ENCODE measurements at places on chromosomes 7 and 10. TPM values are rescaled to one million over a fixed set of nuclear protein-coding genes. Genes with fewer than 3 reads are reported as not detected.

The TCAF2 gene
- 12.1 TPM for polyA plus RNA-seq

- DNase-seq, result no peak
Observed at GRCh38 chr10:130547368-130547767, 411.2 kb downstream of the GLRX3 start.

The INSYN2A gene
- 0.66 TPM for polyA plus RNA-seq

The TUBB8 gene
- not detected for polyA plus RNA-seq

GRCh38 chr10:96910488-96911395 lies 78.6 kb downstream of the LCOR start:
- peak; percentile 33 for DNase-seq

DNA sequence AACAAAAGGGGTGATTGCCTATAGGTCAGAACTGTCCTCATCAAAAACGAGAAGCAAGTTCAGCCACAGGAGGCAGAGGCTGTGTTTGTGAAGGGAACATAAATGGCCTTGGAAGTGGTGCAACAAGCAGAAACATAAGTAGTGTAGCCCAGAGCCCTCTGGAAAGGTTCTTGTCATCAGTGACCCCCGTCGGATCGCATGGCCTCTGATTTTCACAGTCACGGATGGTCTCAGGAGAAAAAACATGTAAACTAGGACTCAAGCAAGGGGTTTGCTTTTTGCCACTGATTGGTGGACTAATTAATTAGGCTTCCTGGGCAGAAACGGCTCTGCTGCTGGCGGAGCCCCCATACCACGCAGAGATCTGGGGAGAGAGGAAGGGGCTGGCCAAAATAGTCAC lies 496.5 kb upstream of the MKI67 start:
- no peak for DNase-seq

GRCh38 chr10:120689777-120690529 lies 161.2 kb upstream of the WDR11 start:
- DNase-seq, result no peak

DNA sequence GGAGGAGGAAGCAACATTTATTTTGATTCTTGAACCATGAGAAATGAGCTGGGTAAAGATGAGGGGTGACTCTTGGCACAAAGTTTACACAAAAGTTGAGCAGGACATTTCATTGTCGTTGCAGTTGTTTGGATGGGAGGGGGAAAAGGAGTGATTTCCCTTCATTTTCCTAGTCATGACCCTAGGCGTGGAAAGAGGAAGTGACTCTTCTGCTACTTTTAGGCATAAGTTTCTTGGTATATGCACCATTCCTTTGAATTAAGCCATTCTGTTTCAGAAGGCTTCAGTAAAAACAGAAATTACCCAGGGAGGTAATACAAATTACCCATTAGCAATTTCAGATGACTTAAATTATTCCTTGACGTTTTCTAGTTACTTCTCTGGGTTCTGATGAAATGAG lies 113.9 kb upstream of the FAM171A1 start:
- DNase-seq, result no peak

GRCh38 chr7:69849268-69849667 lies 251.0 kb downstream of the AUTS2 start:
- no peak for DNase-seq

The TDRD1 gene
- polyA plus RNA-seq, result 0.12 TPM

The ELOVL3 gene
- polyA plus RNA-seq, result 0.59 TPM

- no peak for DNase-seq
Observed at GRCh38 chr10:24652381-24652957, 71.2 kb downstream of the ARHGAP21 start.

The NEURL1 gene
- polyA plus RNA-seq, result 23.1 TPM

GRCh38 chr10:89574368-89574767 lies 39.0 kb upstream of the SLC16A12 start:
- DNase-seq, result no peak

DNA sequence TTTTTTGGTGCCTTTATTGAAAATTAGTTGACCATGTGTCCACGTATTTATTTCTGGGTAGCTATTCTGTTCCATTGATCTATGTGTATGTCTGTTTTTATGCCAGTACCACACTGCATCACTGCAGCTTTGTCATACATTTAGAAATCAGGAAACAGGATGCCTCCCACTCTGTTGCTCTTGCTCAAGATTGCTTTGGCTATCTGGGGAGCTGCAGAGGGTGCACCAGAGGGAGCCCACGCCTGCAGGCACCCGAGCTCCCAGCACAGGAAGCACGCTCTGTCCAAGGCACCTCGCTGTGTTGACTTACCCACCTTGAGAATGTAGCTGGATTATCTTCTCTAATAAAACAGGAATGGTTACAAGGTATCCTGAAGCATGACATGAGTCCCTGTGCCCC lies 301.7 kb downstream of the TCERG1L start:
- no peak for DNase-seq

GRCh38 chr7:101848208-101848951 lies 31.0 kb downstream of the CUX1 start:
- DNase-seq, result no peak

- no peak for DNase-seq
Observed at GRCh38 chr7:780081-780480, 52.2 kb upstream of the SUN1 start.

DNA sequence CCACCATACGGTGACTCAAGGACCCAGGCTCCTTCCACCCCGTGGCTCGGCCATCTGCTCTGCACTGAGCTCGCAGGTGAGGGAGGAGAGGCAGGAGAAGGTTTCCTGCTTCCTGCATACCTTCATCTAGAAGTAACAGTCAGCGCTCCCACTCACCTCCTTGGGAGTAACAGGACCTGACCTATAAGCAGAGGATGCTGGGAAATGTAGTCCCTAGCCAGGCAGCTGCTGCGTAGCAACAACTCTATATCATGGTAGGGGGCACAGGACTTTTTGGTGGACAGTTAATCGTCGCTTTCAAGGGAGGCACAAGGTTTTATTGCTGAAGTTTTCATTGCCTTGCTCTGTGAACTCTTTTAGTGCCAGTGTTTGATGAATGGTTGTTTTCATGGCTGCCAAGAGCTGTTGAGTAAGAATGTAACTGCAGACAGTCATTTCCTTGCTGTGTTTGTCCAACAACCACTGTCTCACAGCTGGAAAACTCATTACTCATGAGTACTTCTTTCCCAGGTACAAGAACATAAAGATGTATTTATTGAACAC lies 10.2 kb upstream of the ZFYVE27 start:
- DNase-seq, result peak; percentile 62

GRCh38 chr7:111756687-111757178 lies 194.4 kb upstream of the IMMP2L start:
- peak; percentile 35 for DNase-seq

DNA sequence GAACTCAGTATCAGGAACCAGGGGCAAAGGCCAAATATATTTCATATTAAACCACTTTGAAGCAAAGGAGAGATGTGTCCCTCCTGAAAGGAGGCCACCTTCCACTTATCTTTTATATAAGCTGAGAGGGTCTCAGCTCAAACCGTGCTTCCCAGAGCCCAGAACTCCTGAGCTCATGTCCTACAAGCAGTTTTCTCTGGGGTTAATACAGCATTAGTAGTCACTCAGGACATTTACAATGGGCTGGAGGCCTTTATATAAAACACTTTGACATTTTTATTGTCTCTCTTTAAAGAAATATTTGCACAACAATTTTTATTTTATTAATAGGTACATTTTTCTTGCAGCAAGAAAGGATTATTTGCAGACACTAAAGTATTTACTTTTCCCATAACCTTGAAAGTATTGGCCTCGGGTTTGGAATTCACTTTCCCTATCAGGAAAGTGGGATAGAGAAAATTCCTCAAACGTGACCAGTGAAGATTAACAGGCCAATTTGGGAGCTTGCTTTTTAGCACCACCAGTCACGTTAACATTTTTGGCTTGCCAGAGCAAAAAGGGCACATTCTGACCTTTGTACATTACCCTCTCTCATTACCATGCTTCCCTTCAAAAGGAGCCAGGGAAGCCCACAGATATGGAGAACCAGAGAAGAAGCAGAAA lies 464.9 kb upstream of the NRP1 start:
- DNase-seq, result no peak

- no peak for DNase-seq
Observed at GRCh38 chr10:9875353-9875752, 1142.3 kb upstream of the CELF2 start.

DNA sequence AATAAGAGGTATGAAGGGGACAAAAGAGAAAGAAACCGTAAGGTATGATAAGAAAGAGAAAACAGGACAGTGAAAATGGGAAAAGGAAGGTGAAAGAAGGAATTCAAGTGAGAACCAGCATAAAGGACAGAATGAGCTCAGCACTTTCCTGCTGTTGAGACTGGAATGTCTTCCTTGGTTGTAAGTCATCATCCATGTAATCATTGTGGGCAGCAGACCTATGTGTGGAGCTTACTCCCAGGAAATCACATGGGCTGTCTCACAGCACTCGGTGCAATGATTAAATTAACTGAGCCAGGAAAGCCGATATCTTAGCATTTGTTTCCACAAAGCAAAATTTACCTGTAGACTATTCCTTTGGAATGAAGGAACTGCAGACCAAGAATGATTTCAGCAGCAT lies 118.1 kb downstream of the PRKCQ start:
- no peak for DNase-seq

- no peak for DNase-seq
Observed at GRCh38 chr10:1524540-1524939, 212.8 kb downstream of the ADARB2 start.

The LRRN3 gene
- polyA plus RNA-seq, result 13.5 TPM

- no peak for DNase-seq
Observed at GRCh38 chr7:92969061-92969460, 132.7 kb upstream of the CDK6 start.

DNA sequence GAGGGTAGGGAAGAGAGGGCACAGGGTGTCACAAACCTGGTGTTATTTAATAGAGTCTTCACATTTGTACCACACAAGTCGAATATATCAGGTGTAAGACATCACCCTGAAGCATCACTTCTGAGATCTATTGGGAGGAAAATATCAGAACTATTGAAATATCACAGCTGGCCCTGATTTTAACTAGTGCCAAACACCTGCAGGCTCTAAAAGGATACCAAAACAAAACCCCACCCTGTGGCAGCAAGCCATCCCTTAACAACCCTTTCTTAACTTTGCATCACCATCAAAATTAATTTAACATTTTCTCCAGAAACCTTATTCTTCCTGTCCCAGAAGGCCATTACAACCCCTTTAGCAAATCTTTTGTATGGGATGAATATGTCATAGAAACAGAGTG lies 365.4 kb downstream of the SUGCT start:
- peak; percentile 36 for DNase-seq

The GPR26 gene
- polyA plus RNA-seq, result not detected

- peak; percentile 23 for DNase-seq
Observed at GRCh38 chr10:9450801-9451200, 1396.3 kb downstream of the GATA3 start.

DNA sequence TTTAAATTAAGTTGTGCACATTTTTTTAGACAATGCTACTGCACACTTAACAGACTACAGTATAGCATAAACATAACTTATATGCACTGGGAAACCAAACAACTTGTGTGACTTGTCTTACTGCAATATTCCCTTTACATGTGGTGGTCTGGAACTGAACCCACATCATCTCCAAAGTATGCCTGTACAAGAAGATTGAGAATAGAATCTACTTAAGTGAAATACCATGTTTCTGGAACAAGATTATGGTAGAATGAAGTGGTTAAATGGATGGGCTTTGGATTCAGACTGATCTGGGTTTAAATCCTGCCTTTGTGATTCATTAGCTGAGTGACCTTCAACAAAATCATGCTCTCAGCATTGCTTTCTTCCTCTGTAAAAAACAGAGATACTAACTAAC lies 30.7 kb downstream of the CUL2 start:
- DNase-seq, result no peak

The HTR5A gene
- not detected for polyA plus RNA-seq
